ENCODE measurements at places on chromosomes 5 and 9.

- DNase-seq: no peak
Measured at GRCh38 chr9:86176468-86176867, 77.1 kb upstream of the GOLM1 start.

DNA sequence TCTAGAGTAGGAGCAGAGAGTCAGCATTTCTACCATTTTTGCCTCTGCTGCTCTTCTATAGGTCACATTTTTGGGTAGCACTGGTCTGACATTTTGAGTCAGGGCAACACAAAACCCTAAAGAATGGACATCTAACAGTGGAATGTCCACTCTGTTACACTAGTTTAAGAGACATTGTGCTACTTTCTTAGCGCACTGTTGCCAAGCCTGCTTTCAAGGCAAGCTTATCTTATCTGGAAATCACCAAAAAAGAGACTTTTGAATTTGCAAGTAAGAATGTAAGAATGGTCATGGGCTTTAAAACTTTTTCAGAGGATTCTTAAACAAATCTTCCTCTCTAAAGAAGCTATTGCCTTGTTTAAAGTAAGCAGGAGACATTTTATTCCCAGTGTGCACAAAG, 73.0 kb upstream of the STARD4 start:
- no peak for DNase-seq

DNA sequence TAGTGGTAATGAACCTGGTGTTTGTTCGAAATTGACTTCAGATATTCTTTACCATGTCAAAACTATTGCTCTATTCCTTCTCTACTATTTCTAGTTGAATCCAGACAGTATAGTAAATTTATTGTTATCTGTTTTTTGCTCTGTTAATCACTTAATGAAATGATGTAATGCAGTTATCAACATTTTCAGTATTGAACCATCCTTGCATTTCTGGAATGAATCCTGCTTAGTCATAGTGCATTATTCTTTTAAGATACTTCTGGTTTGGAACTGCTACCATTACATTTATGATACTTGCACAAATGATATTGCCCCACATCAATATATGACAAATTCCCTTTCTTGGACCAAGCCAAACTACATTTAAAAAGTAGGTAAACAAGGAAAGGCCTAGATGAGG, 554.0 kb upstream of the KLF4 start:
- no peak for DNase-seq

- DNase-seq: no peak
Measured at GRCh38 chr5:111563031-111563822, 50.9 kb upstream of the STARD4 start.

- DNase-seq: no peak
Measured at GRCh38 chr9:4206718-4207117, 93.2 kb downstream of the GLIS3 start.
